Fibroblast of skin of right biceps (primary cell): ENCODE measurements at places on chromosomes 5 and 9.

- DNase-seq = peak; percentile 30
Observed at GRCh38 chr5:71719063-71719964, at the start of gene CARTPT. TSS of gene CARTPT (plus strand) at chr5:71719275. CDS start at chr5:71719294, 19 bp downstream.

GRCh38 chr5:91840412-91840811 lies 457.3 kb upstream of the ARRDC3 start:
- DNase-seq = no peak

GRCh38 chr5:62791059-62791458 lies 212.4 kb downstream of the LRRC70 start:
- DNase-seq = no peak

GRCh38 chr5:107786424-107786823 lies 115.7 kb upstream of the EFNA5 start:
- DNase-seq = no peak

DNA sequence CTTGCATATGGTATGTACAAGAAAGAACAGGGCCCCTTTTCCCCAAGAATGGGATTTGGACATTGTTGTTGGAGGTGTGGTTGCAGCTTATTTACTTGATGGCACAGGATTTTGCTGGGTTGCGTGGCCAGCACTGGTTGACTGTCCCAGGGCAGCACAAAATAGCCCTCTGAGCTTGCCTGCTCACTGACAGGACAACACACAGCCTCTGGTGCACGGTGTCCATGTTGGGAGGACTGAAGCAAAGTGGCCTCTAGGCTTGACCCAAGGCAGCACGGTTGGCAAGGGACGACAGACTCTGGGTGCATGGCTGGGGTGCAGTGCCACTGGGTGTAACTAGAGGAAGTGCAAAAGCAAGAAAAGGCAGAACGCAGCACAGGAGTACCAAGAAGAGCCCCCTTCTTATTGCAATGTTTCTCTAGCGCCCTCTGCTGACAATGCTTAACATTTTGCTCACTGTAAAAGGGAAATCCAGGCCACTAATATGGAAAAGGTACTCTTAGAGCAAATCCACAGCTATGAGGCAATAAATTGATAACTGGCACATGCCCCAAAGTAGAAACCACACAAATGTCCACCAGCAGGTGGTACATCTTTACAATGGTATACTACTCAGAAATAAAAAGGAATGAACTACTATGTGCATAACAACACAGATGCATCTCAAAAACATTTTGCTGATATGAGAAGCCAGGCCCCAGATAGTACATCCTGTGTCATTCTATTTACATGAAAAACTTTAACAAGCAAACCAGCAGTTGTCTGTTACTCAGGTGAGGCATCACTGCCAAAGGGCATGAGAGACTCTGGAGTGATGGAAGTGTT lies 47.4 kb upstream of the BARX1 start:
- DNase-seq = peak; percentile 38

DNA sequence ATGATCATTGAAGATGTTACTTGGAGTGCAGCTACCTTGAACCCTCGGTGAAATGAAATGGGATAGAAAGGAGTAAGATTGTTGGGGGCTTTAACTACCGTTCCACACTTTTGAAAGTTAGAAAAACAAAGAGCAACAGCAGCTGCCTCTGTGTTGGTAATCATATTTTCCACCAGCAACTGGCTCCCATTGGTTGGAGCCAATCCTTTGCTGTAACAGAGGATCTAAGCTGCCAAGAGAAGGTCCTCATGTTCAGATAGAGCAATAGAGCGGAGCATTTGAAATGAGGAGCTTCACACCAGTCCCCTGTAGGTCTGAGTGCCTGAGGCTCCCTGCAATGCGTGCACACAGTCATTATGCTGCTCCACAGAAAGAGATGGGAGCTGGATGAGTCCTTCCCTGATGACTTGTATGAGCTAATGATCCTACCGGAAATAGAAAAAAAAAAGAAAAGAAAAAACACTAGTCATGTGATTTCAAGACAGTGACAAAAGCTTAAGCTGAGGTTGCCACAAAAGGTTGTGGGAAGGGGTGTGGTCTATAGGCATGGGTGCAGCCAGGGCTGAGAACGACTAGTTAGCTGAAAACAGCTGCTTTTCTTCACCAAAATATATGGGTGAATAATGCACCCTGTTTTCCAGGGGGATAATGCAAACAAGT lies 300.7 kb downstream of the MLLT3 start:
- DNase-seq = no peak

GRCh38 chr9:7125231-7125630 lies 367.5 kb downstream of the KDM4C start:
- no peak for DNase-seq

- no peak for DNase-seq
Observed at GRCh38 chr5:109685916-109686315, 3.8 kb upstream of the MAN2A1 start.

DNA sequence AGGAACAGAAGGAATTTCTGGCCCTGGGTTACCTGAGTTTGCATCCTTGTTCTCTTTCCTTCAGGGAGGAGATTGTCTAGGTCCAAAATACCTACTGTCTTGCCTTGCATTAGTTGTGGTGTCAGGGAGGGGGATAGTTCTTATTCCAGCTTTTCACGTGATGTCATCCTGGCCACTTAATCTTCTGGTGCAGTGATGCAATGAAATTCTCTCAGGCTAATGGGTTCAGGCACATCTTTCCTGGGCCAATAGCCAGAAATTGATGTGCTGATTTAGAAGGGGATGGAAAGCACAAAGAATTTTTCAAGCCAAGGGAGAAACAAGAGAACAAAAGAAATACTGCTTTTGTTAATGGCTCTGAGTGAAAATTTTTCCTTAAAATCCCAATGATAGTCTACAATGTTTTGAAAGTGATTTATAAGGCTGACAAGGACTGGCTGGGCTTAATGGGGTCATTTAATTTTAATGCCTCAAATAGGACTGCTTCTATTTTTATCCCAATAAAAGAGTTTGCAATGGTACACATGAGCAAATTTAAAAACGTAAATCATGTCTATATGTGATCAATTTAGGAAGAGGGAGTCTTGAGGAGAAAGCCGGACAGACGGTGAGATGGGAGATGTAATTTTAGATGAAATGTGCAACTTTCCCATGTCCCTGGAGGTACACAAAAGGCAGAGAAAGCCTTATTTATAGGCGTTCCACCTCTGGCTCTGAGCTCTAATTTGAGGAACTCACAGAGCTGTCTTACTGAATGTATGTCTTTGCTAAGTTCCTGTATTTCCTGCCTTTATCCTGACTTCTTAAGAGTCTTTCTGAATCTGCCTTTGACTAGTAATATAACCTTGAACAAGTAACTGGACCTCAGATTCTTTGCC lies 89.3 kb upstream of the SV2C start:
- no peak for DNase-seq

DNA sequence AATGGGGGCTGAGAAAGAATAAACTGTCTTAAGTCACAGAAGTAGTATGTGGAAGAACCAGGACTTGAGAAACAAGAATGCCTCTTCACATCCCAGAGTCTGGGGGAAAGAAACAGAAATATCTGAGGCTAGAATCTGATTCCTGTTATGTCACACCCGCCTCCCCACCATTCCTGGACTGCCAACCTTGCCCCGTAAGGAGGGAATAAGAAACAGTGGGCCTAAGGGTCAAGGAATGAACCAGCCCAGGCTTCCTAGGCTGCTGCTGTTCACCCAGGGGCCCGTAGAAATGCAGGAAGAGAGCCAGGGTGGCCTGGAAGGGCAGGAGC lies 4.3 kb downstream of the PCDH1 start:
- no peak for DNase-seq

DNA sequence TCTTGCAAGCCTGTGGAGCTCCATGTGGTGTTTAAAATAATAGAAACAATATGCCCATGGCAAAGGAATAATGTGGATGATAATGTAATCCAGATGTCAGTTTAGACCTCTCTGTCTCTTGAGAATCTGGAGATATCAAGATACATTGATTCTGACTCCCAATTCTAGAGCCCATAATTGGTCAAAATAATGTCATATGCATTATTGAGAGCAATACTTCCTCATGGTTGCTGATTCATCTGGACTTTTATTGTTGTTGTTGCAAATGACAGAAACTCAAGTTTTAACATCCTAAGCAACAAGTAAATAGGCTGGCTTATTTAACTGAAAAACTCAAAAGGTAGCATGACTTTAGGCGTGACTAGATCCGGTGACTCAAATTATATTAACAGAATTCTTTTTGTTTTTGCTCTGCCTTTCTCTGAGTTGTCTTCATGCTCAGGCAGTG lies 152.1 kb downstream of the PCSK1 start:
- peak; percentile 66 for DNase-seq

DNA sequence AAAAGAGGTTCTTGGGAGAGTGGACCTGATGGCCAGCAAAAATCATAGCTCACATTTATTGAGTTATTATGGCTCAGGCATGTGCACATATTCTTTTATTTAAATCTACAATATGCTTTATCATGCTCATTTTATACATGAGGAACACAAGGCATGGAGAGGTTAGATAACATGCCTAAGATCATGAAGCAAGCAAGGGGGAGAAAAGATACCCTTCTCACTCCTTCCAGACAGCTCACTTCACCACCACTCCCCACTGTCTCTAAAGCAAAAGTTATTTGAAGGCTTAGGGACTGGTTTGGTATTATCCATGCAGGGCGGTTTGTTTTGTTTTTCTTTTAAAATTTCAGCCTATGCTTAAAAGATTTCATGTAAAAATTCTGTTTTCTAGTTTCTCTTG lies 59.0 kb upstream of the PDE8B start:
- no peak for DNase-seq

GRCh38 chr9:129752900-129753729 lies at the start of gene PTGES:
TSS of gene PTGES (minus strand) at chr9:129753042. CDS start at chr9:129753012, 30 bp downstream.
- peak; percentile 84 for DNase-seq

DNA sequence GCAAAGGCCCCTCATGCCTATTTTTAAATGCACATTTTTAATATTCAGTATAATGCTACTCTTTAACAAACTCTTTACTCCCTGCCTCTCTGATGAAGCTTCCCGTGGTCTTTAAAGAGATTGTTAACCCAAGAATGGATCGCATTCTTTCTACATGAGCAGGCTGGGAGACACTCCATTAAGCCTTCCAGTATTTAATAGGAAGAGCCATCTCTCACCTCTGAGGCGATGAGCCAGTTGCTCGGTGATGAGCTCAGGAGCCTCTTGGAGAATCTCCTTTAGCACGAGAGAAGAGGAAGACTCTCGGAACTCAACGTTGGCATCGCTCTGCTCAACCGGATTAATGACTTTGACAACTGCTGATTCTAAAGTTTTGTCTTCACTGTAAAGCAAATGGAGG lies 59.6 kb downstream of the PRUNE2 start:
- DNase-seq = peak; percentile 69

- DNase-seq = no peak
Observed at GRCh38 chr9:134877541-134877940, 3.1 kb upstream of the FCN2 start.
